ENCODE measurements at places on chromosomes 12 and 14. TPM values are rescaled to one million over a fixed set of nuclear protein-coding genes. Genes with fewer than 3 reads are reported as not detected.
A peak's percentile ranks its signal among the peaks of the same experiment; 100 is the strongest.

- no peak for DNase-seq
Observed at GRCh38 chr12:70540996-70541395, 96.2 kb downstream of the PTPRB start.

DNA sequence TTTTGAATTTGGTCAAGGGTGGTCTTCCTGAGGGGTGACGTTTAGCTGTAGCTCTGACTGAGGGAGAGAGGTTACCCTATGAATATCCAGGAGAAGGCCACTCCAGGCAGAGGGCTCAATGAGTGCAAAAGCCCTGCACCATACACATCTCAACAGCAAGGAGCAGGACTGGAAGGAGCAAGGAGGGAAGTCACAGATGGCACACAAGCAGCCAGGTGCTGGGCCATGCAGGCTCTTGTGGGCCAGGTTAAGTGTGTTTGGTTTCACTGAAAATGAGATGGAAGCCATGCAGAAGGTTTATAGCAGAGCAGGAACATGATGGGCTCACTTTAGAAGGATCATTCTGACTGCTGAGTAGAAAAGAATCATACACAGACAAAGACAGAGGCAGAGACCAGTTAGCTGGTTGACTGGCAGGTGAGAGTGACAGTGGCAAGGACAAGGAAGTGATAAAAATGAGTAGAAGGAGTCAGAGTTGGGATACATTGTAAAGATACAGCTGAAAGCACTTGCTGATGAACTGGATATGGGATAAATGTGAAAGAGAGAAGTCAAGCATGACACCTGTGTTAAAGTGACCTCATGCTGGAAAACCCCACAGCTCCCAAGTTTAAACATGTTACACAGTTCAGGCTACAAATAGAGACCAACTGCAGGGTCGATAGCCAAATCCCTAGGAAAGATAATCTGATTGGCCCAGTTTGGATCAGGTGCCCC lies 81.2 kb downstream of the PRKD1 start:
- DNase-seq: no peak

DNA sequence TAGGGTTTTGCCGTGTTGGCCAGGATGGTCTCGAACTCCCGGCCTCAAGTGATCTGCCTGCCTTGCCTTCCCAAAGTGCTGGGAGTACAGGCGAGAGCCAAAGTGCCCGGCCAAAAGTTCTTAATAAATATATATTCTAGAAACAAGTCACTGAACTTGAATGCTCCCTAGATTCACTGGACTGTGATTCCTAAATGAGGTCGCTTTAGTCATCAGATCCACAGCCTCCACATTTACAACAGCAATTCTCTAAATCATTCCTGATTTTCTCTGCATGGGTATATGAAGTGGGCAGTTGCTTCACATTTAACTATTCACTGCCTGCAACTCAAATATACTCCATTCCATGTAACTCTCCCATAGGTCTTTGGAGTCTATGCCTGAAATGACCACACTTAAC lies 813.0 kb downstream of the GALC start:
- DNase-seq: no peak

DNA sequence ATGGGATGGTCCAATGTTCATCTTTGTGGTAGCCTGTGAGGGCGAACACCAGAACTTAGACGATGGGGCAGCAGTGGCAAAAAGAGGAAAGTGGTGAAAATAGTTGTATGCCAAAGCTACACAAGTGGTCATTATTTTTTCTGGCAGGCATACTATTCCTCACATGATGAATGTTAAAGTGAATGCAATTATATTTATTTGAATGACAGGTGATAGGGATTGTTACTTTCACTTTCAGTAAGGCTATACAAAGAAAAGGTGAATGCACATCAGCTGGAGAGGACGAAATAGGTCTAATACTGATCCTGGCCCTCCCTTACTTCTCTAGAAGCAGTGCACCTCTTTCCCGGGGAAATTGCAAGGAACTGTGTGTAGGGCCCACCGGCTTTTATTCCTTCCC lies 470.1 kb downstream of the TMTC2 start:
- no peak for DNase-seq

GRCh38 chr14:68853749-68854148 lies 60.9 kb upstream of the ZFP36L1 start:
- no peak for DNase-seq

- DNase-seq: peak; percentile 20
Observed at GRCh38 chr12:67534681-67535080, 113.9 kb upstream of the DYRK2 start.

Gene TIMM9
- polyA plus RNA-seq: 107 TPM

- DNase-seq: no peak
Observed at GRCh38 chr12:116393859-116394650, 116.6 kb upstream of the MED13L start.

Gene NTS
- 85.4 TPM for polyA plus RNA-seq

DNA sequence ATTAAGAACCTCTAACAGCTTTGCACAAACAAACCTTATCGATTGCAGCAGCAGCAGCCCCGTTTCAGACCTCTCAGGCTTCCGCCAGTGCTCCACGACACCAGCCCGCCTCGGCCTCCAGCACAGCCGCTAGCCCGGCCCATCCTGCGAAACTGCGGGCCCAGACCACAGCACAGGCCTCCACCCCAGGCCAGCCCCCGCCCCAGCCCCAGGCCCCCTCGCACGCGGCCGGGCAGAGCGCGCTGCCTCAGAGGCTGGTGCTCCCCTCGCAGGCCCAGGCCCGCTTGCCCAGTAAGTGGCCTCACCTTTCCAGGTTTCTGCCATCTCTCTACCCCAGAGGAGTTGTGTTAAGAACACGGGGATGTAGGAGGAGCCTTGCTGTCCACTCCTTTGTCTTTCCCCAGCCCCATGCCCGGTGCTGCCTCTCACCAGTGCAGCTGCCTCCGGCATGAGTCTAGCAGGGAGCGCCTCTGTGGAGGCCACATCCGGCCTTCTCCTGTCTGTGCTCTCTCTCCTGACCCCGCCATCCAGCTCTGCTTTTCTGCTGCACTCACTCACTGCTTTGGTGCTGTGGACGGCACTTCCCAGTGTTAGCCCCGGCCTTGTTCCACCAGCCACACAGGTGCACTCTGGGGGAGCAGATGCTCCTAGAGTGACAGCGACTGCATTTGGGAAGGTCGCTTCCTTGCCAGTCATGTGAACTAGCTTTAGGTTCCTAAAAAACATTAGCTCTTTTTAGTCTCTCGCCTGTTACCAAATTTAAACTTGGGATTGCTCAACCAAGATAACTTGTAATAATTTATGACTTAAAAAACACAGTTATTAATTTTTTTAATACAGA lies 71.5 kb downstream of the EP400 start:
- no peak for DNase-seq

- no peak for DNase-seq
Observed at GRCh38 chr12:131356485-131357184, 354.3 kb upstream of the SFSWAP start.

DNA sequence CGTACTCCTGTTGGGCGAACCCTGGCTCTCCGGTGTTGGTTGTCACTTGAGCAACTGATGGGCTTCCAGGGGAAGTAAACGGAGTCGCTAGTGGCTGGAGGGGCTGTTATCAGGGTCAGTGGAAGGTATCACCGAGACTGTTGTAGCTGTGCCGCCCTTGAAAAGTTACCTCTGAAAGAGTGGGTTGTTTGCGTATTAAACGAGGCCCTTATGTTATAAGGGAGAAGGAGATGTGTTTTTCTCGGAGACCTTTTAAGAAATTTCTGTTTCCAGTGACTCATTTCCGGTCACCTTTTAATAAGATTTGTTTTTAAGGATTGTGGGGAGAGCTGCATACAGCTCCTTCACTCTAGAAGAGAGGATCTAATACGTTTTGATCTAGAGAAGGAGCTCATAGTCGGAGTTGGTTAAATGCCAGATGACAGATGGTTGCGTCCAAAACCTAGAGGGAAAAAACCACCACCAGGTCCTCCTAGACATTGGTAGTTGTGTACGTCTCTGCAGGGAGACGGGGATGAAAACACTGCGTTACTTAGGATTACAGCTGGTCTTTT lies 750 bp upstream of the DBX2 start:
- DNase-seq: no peak

Gene JPH4
- not detected for polyA plus RNA-seq

DNA sequence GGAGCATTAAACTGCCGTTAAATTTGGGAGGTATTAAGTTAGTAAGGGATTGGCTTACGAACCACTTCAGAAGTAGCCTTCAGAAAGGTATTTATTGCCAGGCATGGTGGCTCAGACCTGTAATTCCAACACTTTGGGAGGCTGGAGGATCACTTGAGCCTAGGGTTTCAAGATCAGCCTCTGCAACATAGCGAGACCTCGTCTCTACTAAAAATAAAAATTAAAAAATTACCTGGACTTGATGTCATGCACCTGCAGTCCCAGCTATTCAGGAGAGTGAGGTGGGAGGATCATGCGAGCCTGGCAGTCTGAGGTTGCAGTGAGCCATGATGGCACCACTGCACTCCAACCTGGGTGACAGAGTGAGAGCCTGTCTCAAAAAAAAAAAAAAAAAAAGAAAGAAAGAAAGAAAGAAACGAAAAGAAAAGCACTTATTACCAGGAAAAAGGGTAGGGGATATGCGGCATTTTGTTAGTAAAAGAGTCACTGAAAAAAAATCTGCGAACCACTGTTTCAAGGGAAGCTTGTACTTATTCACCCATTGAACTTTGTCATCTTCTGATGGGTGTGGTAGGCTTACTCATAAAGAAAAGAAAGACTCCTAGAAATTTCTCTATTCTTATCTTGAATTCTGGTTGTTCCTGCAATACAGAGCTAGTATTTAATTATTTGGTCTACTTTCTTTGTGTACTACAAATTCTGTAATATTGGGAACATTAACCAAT lies 33.6 kb upstream of the PLEKHA5 start:
- DNase-seq: peak; percentile 21

DNA sequence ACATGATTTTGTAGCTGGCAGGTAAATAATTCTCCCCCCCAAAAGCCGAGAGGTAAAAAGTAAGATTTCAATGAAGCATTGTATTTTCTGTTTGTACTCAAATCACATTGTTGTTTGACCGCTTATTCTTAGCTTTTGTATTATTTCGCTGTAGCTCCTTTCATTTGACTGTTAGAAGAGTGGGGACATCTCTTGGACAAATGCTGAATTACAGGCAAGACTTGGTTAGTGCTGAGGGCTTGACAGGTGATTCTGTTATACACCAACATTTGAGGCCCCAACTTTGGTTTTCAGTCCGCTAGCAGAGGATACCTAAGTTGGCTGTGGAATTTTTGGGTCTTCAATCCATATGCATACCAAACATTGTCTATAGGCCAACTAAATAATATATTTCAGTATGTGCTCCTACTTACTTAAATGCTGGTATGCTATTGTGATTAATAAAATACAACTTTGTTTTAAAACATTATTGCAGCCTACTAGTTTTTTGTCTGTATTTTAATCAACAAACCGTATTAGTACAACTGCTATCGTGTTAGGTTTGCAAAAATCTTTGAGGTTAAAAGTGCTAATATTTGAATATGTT lies 102.2 kb downstream of the ERC1 start:
- peak; percentile 75 for DNase-seq

- DNase-seq: no peak
Observed at GRCh38 chr14:90678846-90679362, 137.3 kb downstream of the TTC7B start.

GRCh38 chr12:72679147-72679757 lies 407.1 kb downstream of the TRHDE start:
- DNase-seq: no peak

Gene DEPDC4
- polyA plus RNA-seq: 2.3 TPM

Gene SCNN1A
- 5.7 TPM for polyA plus RNA-seq

DNA sequence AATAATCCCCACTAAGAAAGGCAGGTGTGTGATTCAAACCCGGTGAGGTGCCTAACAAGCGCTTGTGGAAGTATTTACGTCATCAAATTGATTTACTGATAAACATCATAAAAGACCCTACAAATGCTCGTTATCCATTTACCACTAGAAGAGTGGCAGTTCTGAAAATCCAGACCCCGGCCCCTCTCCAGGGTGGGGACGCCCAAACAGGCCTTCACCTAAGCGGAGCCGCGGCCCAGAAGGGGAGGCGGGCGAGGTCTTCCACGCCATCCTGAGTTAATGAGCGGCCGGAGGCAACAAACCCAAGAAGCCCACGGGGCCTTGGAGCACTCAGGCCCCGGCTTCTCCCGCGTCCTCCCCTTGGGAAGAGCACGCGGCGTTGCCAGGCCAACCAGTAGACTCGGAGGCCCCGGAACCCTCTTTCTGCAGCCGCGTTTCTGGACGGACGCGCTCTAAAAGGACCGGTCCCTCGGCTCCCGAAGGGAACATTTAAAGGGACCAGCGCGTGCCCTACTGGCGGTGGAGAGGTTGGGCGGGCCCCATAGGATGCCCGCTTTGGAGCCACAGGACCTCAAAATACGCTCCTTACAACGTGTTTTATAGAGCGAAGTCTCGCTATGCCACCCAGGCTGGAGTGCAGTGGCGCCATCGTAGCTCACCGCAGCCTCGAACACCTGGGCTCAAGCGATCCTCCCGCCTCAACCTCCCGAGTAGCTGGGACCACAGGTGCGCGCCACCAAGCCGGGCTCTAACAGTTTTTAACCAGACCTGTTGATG lies 3.5 kb downstream of the PTPN21 start:
- DNase-seq: peak; percentile 91

DNA sequence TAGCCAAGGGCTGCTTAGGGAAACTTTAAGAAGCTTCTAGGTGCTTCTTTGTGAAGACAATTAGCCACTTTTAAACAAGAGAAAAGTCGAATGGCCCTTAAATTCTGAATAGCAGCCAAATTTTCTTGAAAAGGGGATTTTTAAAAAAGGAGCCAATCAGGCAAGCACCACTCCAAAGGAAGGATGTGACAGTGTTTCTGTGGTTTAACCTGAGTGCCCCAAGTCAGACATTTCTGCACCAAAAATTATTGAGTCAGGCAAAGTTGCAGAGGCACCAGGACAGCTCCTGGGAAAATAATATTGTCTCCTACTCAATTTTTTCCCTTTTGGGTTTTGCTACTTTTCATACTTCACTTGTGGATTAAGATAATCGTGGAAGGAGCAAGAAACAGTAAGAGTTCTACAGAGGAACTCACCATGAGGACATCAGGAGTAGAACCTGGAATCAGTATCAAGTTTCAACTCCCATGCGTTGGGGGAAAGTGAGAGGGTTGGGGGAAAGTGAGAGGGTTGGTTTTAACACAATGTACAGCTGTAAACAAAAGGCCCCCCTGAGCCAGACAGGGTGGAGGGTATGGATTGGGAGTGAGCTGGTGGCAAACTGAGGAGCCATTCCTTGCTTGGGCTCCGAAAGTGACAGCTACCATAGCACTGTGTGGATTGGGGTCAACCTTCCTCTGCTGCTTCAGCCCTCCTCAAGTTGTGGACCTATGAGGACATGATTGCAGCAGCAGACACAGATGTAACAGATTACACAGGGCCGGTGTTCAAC lies 90.8 kb downstream of the SLC38A1 start:
- no peak for DNase-seq

Gene GPR137C
- 0.14 TPM for polyA plus RNA-seq

Gene KRT75
- not detected for polyA plus RNA-seq

Measured in A549 (cell line).